ENCODE measurements at places on chromosomes 11 and 22. TPM values are rescaled to one million over a fixed set of nuclear protein-coding genes. Genes with fewer than 3 reads are reported as not detected.

GRCh38 chr11:57913715-57914704 is 109.7 kb upstream of the OR9Q1 start:
- no peak for DNase-seq

Gene FUT4
- total RNA-seq = 9.4 TPM

Gene ARHGAP8
- not detected for total RNA-seq

Gene OR8K1
- total RNA-seq = not detected

Gene SCARF2
- total RNA-seq = 22.3 TPM

DNA sequence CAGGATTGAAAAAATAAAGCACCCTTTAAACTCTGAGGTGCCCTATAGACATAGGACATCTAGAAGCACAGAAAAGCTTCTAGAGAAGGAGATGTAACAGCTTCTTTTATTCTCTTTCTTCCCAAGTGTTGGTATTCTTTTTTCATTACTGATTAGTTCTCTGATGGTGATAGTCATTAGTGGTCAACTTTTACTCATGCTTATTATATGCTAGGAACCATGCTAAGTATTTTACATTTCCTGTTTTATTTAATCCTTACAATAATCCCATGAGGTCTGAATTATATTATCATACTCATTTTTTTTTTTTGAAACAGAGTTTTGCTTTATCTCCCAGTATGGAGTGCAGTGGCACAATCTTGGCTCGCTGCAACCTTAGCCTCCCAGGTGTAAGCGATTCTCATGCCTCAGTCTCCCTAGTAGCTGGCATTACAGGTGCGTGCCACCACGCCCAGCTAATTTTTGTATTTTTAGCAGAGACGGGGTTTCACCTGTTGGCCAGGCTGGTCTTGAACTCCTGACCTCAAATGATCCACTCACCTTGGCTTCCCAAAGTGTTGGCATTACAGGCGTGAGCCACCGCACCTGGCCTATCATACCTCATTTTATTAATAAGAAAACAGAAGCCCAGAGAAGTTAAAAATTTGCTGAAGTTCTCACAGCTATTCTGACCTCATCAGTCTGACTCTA is 3.0 kb downstream of the C11orf52 start:
- DNase-seq = no peak

Gene SLC17A6
- not detected for total RNA-seq

Gene SLC1A2
- 0.57 TPM for total RNA-seq

DNA sequence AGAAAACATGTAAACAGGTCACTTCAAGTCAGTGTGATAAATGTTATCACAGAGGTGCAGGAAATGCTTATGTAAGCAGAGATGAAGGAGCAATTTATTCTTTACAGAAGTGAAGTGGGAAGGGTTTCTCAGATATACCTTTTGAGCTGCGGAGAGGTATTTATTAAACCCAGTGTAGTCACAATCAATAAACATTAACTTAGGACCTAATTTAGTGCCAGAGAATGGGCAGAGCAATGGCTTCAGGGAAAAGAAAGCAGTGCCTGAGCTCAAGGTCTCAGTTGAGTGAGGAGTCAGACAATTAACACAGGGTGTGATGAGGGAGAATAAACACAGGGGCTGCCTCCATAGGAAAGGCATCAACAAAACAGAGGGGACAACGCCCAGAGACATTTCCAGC is 1.9 kb downstream of the MS4A5 start:
- no peak for DNase-seq

- DNase-seq = no peak
Measured at GRCh38 chr11:15865212-15865987, 490.9 kb downstream of the SOX6 start.

DNA sequence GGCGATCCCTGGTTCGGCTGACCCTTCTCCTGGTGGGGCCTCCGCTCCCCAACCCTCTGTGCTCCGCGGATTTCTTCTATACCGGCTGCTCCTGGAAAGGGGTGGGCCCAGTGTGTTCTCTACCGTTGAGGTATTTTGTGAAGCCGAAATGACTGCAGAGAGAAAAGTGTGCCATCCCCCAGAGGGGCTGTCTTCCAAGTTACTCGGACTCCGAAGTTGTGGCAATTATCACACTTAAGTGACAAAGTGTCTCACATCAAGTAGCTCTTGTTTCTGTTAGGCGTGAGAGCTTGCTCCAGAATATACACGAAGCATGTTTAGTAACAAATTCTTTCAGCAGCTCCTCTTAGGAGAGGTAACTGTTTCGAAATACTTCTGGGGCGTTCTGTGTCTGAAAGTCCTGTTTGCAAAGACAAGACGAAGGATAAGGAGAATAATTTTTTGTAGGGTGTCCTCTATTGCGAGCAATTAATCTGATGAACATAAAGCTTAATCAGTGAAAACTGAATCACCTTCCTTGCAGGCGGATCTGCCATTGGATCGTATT is 434 bp downstream of the XPNPEP3 start:
- DNase-seq = no peak

Gene SMTNL1
- not detected for total RNA-seq

DNA sequence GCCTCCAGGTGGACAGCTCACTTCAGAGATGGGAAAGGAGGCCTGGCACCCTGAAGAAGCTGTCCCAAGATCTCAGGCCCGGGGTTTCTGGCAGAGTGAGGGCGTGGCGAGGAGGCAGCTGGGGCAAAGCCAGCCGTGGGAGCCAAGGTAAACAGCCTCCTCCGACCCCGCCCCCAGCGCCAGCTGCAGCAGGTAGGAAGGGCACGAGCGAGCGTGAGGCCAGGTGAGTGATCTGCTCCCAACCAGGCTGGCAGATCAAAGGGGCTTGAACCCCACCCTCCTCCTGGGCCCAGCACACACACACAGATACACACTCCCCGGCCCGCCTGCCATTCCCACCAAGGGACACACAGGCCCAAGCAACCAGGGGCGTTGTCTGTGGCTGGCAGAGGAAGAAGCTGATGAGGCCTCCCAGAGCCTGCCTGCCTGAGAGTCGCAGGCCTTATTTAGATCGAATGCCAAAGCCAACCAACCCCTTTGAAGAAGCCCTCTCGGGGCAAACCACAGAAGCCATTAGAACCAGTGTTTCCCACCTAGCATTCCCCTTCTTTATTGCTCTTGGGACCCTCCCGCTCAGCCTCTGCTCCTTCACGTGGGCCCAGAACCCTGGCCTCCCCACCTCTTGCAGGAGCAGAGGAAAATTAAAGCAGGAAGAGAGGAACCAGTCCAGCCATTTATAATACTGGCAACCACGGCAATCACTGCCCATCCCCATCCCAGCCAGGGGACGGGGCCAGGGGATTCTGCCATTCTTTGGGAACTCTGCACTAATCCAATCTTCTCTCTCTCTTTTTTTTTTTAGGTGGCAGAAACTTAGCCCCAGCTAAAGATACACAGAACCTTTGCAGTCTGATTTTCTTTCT is 5.0 kb downstream of the PDGFB start:
- DNase-seq = no peak

DNA sequence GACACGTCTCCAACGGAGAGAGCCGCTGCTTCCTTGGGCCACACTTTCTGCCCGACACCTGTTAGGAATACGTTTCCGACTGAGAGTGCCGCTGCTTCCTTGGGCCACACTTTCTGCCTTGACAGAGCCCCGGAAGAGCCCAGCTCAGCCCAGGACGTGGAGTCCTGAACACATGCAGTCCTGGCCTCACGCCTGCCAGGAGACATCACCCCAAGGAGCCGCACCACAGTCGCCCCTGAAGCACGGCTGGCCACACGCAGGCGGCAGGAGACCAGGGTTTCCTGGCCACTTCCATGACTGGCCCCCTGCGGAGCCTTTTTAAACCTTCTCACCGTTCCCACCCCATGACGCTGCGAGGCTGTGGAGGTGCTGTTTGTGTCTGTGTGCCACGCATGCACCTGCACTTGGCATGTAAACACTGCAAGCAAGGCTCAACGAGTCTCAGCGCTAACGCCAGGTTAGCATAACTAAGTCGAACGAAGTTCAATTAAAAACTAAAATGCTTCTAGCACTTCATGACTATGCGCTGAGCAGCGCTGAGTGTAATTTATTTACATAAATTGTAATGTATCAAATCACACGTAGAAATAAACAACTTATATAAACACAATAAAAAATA is 8.8 kb downstream of the TOLLIP start:
- DNase-seq = no peak

DNA sequence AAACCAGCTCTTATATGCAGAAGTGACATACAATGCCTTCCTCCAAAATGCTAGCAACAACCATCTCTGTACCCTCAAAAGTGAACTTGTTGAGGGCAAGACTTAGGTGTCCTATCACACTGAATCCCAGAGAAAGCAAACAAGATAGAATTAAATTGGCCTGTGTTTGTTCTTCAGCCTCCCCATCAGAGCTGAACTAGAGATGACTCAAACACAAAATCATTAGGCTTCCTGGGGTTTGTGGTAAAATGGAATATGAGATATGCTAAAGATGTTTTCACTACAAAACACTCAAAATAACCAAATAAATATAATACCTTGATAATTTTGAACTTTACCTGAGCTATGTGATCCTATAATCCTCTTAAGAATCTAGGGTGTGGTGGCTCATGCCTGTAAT is 31.6 kb downstream of the ZNF214 start:
- DNase-seq = no peak

DNA sequence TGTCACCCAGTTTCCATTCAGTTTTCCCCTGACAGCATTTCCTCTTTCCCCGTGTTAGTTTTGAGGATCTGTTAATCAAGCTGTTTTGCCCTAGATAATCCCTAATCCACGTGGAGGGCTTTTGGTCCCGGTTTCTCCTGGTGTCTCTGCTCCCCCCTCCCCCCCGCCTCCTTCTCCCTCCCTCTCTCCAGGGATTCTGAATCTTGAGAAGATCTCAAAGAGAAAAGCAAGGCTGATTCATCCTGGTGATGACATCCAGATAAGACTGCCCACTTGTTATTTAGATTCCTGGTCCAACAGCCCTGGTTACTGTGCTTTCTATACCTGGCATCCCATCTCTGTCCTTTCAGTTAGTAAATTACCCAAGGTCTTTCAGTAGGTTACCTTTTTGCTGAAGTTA is 59.4 kb downstream of the KCNA4 start:
- no peak for DNase-seq
